ENCODE measurements at places on chromosomes 12 and 14.

GRCh38 chr12:132445884-132446632 is 43.9 kb upstream of the FBRSL1 start:
- DNase-seq: peak; percentile 39

DNA sequence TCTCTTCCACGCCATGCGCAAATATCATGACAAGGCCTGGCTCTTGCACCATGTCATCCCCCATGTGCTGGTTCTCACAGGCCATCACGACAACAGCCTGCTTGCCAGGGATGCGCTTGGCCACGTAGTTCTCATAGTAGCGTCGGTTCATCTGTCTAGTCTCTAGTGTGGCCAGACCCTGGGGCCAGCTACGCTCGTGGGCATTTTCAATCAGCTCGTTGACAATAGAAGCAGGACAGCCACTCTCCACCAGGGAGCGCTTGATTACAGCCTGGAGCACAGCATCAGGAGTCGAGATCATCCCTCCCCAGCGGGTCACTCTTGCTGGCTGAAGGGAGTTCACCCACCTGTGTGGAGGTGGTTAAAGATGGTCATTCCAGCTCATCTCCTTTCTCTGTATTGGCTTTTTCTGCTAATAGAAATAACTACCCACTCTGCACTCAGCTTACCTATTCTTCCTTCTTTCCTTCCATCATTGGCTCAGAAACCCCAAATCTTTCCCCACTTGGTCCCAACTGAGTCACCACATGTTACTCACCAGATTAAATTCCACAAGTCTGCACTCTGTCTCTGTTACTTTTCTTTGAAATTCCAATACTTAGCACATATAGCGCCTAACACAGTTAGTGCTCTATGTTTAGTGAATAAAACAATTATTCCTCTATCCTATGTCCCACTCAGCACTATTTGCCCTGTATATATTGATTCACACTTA is 15.1 kb downstream of the RNF41 start:
- DNase-seq: no peak

GRCh38 chr14:89212386-89213235 is 204.4 kb downstream of the FOXN3 start:
- no peak for DNase-seq

- no peak for DNase-seq
Observed at GRCh38 chr12:131612092-131612755, 98.7 kb upstream of the SFSWAP start.

DNA sequence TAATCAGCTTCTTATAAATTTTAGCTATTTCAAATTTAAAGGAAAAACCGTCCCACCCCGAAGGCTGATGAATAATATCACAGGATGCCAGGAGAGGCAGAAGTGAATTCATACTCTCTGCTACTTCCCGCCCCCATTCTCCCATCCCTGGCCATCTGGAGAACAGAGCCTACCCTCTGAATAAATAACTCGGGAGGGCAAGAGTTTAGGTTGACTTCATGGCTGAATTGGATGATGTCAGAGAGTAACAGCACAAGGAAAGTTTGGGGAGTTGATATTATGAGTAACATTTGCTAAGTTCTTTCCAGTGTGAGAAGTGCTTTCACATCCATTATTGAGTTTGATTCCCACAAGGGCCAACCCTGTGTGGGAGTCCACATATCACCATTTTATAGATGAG is 241.6 kb downstream of the EGLN3 start:
- DNase-seq: no peak

DNA sequence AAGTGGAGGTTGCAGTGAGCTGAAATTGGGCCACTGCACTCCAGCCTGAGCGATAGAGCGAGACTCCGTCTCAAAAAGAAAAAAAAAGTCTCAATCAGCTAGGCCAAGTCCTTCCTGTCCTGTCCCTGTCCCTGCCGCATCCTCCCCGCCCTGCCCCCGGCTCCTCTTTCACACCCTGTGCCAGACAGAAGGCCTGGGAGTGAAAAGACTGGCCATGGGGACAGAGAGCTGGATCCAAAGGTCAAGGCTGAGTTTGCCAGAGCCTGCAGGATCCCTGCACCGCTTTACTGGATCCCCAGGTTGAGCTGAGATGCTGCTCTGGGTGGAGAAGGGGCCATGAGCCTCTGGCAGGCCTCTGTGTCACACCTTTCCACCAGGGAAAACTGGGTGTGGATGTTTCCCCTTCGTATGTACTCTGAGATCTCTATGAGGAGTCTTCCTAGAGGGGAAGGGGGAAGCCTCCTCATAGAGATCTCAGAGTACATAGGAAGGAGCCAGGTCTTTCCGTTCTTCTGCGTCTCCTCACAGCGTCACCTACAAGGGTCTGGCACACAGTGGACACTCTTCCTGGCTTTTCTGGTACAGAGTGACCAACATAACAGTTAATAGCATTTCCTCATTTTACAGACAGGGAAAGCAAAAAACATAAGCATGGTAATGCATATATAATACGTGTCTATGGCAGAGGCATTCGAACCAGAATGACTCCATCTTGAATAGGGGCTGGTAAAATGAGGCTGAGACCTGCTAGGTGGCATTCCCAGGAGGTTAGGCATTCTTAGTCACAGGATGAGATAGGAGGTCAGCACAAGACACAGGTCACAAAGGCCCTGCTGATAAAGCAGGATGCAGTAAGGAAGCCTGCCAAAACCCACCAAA is 35.1 kb downstream of the NINJ2 start:
- DNase-seq: no peak

DNA sequence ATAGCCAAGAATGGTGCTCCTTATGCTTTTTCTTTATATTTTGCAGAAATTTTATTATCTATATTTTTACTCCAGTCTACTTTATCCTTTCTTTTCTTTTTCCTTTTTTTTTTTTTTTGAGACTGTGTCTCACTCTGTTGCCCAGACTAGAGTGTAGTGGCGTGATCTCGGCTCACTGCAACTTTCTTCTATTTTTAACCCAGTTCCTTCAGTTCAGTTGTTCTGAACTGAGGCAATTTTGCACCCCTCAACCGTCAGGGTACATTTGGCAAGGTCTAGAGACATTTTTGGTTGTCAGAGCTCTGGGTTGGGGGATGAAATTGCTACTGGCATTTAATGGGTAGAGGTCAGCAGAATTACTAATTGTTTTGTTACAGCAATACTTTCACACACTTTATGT is 75.7 kb downstream of the DIP2B start:
- no peak for DNase-seq

- no peak for DNase-seq
Observed at GRCh38 chr12:42039577-42039976, 105.1 kb downstream of the GXYLT1 start.

DNA sequence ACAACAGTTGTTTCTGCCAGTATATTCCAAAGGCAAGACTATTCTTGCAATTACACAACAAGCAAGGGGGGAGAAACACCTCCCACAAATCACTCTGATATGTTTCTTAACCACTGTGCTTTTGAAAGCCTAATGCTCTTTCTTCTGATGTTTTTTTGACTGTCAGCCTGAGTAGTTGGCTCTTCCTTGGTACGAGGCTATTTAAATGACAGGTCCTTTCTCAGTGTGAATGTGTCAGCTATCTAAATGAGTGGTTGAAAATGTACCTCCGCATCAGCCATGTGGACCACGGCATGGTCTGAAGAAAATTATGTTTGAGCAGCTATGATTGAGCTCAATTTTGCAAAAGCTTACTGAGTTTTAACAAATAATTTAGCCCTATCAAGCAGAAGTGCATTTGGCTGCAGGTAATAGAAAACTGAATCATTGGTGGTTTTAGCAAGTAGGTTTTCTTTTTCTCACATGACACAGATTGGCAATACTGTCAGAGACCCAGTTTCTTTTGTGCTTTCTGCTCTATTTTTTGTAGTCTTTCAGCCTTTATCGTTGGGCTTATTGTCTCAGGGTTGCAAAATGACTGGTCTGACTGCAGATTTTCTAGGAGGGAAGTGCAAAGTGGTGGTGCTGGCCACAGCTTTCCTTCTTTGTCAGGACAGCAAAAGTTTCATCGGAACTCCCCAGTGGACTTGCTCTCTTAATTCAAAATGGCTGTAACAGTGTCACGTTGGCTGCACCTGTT is 162.8 kb downstream of the RGS6 start:
- DNase-seq: no peak

DNA sequence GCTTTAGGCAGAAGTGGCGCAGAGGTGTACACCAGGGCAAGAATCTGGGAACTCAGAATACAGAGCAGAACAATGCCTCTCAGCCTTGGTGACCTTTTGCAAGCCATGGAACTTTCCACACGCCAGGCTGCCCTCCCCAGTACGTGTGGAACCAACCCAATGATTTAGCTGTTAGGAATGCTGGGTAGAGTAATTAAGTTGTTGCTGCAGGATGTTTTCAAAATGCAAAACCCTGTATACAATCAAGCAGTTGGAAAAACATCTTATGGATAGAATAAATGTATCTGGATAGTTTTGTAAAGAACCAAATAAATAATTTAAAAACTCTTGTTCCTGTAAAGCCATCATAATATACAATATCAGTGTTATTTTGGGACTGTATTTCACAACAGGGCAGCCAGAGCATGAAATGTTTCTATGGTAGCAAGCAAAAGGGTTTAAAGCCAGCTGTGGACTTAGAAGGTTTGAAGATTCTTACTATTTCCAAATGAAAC is 19.4 kb downstream of the PPP1R36 start:
- no peak for DNase-seq

DNA sequence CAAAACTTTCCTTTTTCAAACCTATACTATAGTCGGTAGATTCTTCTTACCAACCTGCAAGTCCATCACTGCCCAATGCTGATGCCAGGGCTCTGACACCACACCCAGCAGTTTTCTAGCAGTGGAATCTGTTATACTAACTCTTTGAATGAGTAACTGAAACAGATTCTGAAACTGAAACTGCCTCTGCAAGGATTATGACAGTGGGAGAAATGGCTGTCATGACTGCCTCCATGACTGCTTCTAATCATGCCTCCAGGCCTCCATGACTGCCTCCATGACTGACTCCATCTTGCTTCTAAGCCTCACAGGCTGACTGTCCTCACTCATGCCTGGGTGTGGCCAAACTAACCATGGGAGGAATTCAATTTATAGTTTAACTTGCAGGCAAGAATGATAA is 29.4 kb upstream of the OXA1L start:
- peak; percentile 55 for DNase-seq

- no peak for DNase-seq
Observed at GRCh38 chr14:54784657-54785056, 118.0 kb downstream of the GCH1 start.

DNA sequence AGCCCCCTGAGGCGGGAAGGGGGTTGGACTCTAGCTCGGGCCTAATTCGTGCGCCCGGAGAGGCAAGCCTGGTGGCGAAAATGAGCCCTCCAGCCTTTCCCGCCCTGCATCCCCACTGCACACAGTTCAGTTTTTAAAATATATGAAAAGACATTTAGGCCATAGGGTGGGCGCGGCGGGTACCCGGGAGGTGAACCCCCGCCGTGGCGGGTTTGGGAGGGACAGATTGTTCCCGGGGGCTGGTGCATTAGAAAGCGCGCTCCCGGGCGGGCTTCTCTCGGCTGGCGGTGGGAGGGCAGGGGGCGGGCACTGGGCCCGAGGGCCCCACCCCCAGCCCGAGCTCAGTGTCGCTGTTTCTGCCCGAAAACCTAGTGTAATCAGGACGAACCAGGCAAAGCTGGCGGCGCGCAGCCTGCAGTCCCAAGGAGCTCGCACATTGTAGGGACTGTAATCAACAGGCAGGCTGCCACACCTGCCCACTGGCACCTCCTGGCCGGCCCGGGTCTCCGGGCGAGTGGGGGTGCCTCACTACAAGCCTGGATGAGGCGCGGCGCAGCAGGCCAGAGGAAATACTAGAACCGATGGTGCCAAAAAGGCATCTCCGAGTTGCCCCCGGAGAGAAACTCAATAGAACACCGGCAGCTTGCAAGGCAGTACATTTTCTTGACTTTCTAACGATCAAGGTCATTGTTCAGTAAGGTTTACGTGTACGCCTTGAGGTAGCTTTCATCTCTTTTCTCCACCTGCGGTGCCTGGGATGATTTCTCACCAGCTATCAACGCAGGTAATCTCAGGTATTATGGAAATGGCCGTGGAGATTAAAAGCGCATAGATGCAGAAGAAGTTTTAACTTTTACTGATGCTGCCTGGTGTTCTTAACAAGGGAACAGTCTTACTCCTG is 764 bp upstream of the SPTB start:
- peak; percentile 14 for DNase-seq

DNA sequence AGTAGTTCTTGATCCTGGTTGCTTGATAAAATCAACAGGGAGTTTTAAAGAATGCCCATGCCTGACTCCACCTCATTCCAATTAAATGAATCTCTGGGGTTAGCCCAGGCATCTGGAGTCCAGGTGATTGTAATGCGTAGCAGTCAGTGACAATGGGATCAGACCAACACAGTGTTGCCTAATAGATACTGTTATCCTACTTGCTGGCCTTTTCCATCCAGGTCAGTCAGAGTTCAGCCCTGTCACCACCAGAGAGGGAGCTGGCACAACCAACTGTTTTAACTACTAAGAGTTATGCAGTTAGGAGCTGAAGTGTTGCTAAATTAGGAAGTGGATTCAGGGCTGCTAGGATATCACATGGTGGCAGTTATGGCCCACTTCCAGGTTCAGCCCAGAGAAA is 107.1 kb downstream of the GPR135 start:
- DNase-seq: no peak

DNA sequence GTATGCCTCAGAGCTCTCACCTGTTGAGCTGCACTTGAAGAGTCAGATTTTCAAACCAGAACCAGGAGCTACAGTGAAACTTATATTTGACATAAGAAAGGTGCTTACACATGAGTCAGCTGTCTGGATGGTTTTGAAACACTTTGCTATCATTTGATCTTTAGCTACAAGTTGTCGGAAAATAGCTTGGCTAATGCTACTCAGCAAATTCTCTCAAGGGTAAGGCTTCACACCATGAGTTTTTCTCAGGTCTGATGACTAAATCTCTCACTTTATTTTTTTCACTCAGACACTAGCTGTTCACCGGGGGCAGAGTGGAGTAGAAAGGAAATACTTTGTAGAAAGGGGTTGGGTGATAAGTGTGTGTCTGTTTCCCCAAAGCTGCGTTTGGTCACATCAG is 171.8 kb downstream of the FLRT2 start:
- DNase-seq: no peak

- no peak for DNase-seq
Observed at GRCh38 chr12:69662764-69663163, 36.3 kb downstream of the BEST3 start.

GRCh38 chr12:40263616-40264409 is 39.0 kb downstream of the LRRK2 start:
- no peak for DNase-seq

DNA sequence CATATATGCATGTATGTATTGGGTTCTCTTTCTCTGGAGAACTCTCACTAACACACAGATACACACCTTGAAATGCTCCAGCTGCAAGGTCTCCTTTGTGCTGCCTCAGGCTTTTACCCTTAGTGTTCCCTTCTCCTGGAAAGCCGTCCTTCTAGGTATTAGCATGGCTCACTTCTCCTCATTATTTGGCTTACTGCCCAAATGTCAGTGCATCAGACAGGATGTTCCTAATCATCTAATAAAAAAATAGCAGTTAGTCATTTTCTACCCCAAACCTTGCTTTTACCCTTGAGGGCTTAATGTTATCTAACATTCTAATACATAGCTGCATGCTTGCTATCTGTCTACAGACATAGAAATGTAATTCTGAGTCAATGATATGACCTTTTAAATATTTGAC is 109.0 kb upstream of the SLC16A7 start:
- DNase-seq: no peak

Measured in stimulated activated CD8-positive, alpha-beta memory T cell treated with anti-CD3 and anti-CD28 coated beads, Interleukin-7, amount 100 ng/mL, for 48 hours (primary cell).